ENCODE measurements at places on chromosomes 5 and 9.

DNA sequence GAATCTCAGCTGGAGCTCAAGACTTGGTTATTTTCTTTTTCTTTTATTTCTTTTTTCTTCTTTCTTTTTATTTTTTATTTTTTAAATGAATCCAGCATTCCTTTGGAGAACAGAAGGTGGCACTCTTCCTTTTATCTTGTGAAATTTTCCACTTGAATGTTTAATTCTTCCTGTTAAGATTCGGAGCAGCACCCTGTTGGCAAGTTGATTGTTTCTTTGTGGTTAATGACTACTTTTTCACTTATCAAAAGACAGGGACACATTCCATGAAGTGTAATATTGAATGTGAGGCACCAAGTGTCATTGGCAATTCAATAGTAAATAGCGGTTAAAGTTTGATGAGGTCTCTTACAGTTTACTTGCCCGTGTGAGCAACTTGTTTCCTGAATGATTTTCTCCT lies 240.5 kb upstream of the CHD1 start:
- DNase-seq, result no peak

GRCh38 chr9:113520109-113520642 lies 56.6 kb downstream of the RGS3 start:
- no peak for DNase-seq

- no peak for DNase-seq
These were observed 172.4 kb upstream of the STK32A start for GRCh38 chr5:147062427-147062826.

DNA sequence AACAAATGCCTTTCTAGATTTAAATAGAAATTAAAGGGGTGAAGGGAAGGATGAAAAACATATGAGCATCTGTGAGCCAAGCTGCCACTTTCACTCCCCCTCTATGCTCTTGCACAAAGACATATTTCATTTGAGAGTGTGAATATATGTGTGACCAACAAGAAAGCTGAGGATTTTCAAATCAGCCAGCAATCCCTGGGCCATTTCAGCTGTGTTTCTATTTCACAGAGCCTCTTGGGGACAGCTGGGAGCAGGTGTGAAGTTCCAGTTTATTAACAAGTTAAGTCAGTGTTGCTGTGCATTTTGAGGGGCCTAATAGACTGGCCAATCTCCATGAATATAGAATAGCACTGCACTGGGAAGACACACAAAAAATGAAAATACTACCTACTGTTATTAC lies 248.7 kb upstream of the RGMB start:
- no peak for DNase-seq
